ENCODE measurements at places on chromosomes 1 and 21.

GRCh38 chr1:216903382-216903740 is 180.1 kb upstream of the ESRRG start:
- no peak for DNase-seq

- DNase-seq = no peak
Measured at GRCh38 chr21:38965241-38965640, 159.5 kb downstream of the ETS2 start.

DNA sequence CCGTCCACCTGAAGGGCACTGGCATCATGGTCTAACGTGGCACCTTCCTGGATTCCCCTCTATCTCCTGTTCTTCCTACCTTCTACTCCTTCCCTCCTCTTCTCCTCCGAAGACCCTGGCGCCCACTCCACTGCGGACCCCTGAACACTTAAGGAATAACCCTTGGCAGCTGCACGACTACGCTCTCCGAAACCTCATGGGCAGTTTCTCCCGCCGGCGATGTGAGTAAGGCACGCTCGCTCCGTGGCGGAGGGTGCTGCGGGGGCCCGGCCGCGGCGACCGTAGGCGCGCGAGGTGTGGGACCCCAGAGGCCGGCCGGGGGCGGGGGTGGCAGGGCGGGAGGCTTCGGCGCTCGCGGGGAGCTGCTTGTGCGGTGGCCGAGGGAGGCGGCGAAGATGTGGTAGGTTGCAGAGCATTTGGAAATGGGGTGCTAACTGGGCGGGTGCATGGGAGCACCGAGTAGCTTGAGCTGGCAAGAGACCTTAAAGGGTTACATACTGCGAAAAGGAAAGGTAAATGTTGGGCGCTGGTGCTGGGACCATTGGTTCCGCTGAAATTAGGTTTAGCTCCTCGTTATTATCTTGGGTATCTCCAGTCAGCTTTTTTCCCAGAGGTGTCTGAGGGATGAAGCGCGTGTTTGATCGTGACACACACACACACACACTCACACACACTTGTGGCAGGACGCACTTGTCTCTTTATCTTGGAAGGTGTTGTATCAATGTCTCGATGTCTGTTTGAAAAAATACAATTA is 876 bp downstream of the LRRC7 start:
- DNase-seq = no peak

- no peak for DNase-seq
Measured at GRCh38 chr1:111735321-111735720, 3.9 kb downstream of the INKA2 start.

DNA sequence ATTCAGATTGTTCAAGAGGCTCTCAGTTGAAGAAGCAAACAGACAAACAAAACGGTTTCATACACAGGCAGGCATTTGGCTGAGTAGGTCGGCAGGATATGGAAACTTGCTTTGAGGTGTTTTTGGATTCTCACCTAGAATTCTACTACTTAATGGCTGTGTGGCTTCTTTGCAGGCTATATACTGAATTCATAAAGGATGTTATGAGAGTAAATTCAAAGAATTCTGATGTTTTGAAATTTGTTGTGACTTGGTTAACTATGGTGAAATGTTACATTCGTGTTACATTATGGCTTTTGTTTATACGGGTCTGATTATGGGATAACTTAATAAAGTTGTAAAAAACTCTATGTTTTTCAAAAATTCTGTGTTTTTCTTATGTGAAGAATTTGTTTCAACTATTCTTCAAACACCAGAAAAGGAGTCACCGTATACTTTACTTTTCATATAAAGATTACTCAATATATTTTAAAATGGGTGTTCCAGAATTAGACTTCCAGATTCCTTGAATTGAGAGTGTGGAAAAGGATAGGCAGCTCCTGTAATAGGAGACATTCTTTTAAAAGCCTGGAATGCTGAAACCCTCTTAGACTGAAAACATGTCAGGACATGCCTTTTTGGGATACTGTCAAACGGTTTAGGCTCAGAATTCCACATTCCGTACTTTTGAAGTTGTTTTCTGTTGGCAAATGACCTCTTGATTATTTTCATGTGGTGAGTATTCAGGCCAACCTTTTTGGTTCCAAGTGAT is 8.2 kb upstream of the IRF2BP2 start:
- no peak for DNase-seq

DNA sequence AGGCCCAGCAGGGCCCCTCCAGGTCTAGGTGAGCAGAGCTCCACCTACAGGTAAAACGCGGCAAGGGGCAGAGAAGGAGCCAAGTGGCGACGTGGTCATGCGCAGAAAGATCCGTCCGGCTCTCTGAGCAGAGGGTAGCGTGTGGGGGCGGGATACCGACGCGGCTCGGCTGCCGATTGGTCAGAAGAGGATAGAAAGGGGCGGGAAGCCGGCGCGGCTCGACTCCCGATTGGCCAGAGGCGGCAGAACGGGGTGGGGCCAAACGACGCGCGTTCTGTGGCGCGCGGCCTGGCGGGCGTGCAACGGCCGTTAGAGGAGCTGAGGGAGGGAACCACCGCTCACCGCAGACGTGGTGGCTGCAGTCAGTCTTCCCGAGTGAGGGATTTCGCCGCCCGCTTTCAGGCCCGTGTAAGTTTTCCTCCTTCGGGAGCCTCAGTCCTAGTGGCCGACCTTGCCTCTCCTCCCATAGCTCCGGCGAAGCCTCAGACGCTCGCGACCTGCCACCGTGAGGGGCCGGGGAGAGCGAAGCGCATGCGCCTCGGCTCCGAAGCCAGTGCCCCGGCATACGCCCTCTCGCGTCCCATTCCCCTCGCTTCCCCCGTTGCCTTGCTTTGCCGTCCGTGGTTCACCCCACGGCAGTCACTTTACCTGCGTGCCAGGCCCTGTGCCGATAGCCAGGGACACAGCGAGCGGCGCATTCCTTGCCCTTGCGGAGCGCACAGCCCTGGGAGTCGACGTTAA is at the start of gene CEP85:
CEP85 (plus strand) TSS at position 298 of the 741 bp plus-strand sequence. CDS start 5,584 bp downstream, outside the sequence.
- peak; percentile 95 for DNase-seq

DNA sequence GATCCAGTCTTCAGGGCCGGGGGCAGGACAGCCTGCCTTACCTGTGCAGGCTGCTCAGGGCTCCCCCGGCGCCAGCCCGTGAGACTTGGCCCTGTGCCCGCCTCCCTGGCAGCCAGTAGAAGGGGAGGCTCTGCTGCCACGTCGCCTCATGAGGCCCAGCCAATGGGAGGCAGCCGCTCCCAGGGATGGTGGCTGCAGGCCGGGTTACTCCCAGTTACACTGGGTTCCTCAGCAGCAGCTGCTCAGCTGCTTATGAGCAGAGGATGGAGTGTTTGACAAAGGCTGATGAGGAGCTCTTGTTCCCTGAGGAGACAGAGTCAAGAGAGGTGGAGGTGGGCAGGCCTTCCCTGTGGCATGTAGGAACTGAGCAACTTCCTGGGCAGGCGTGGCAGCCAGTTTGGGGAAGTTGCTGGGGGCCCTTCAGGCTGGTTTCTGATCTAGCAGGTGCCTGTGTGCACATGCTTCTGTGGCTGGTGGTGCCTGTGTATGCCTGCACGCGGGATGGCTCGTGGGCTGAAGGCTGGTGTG is 5.5 kb downstream of the MFSD2A start:
- no peak for DNase-seq

DNA sequence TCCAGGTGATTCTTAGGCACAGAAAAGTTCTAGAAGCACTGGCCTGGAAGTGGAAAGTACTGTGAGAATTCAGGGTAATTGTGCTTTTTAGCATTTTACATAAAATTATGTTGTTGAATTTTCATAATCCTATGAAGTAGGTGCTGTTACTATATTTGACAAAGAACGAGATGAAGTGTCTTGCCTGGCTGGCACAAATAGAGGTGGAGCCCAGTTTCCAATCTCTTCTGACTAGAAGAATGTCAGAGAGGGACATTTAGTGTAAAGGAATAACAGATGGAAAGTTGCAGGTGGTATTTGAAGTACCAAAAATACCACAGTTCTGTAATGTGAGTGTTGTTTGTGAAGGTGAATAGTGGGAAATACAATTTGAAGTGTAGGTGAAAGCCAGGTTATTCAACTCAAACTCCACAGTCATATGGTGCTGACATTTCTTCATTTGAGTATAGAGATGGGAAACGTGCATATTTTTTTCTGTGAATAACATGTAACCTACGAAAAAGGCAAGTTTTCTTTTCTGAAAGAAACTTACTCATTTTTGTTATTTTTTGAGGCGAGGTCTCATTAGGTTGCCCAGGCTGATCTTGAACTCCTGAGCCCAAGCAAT is 3.5 kb upstream of the TMCO2 start:
- DNase-seq = no peak

DNA sequence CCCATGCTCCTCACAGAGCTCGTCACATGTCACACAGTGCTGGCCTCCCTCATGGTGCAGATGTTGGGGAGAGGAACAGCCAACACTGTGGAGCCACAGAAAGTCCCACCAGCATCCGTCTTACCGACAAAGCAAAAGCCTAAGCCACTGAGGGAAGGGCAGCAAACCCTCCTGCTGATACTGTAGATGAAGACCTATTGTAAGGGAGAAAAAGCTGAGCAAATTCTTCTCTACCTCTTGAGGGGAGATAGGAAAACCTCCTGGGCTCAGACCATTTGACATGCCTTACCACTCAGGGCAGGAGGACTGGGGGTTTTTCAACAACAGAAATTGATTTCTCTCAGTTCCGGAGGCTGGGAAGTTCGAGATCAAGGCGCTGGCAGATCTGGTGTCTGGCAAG is 95.9 kb downstream of the WDR64 start:
- DNase-seq = no peak

- no peak for DNase-seq
Measured at GRCh38 chr1:157000686-157001085, 44.9 kb downstream of the ARHGEF11 start.

- no peak for DNase-seq
Measured at GRCh38 chr1:214952648-214953047, 129.9 kb upstream of the KCNK2 start.

GRCh38 chr1:214463596-214463995 is 87.8 kb downstream of the PTPN14 start:
- no peak for DNase-seq

GRCh38 chr1:29967261-29967660 is 730.9 kb downstream of the PTPRU start:
- DNase-seq = no peak

GRCh38 chr1:46467183-46467504 is 22.5 kb upstream of the DMBX1 start:
- DNase-seq = no peak

GRCh38 chr21:20258542-20258941 is 739.7 kb upstream of the NCAM2 start:
- no peak for DNase-seq

DNA sequence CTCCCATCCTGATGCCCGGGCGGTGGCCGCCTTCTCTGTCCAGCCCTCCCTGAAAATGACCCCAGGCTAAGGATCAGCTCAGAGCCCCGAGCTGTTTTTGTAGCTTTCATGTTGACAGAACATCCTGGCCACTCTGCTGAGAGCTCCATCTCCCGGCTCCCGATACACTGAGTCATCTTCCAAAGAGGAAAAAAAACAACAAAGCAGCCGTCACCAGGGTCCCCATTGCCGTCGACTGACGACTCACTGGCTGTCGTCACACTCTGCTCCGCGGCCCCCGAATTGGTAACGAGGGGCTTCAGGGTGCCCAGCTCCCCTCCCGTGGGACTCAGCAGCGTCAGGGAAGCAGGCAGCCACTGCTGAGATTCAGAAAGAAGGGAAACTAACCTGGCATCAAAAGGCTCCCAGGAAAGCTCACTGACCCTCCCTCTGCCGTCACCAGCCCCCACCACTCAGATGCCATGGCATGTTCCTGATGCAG is 67.2 kb downstream of the CD46 start:
- DNase-seq = no peak

DNA sequence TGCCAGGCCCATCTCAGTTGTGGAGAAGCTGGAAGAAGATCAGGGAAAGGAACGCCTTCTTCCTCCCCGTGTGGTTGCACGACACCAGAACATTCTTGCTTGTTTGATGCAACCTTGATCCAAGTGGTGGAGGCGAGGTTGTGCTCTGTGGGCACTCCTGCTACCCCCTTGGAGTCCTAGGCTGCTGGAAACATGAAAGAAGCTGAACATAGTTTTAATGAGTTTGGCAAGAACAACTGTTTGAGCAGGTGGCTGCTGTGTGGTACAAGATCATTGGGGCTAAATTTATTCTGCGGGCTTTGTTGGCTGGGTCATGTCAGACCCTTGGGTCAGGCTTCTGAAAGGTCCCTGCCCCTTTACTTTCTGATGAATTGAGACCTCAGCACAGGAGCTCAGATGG is 5.9 kb downstream of the KAZN start:
- no peak for DNase-seq

DNA sequence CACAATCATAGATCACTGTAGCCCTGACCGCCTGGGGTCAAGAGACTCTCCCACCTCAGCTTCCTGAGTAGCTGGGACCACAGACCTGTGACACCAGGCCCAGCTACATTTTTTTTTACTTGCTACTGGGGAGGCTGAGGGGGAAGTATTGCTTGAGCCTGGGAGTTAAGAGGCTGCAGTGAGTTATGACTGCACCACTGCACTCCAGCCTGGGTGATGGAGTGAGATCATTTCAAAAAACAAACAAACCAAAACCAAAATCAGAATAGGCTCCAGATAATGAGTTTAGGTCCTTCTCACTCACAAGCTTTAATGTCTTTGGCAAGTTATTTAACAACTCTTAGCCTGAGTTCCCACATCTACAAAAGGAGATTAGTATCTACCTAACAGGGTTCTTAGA is 22.8 kb downstream of the WDR26 start:
- no peak for DNase-seq

DNA sequence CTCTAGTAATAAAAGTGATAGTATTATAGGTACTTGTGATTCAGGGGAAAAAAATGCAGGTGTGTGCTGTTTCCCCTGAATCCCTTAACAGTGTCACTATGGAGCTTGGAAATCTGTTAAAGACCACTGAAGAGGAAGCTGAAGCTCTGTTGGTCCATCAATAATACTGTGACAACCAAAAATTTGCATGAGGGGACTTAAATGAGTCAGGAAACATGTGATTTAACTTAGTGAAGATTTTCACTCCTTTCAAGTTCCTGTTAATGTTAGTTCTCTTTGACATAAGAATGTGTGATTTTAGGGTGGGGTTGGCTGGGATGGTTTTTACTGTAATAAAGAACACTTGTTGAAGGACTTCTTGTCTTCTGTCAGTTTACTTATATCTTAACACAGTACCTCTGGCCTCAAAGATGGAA is 32.0 kb downstream of the VANGL2 start:
- no peak for DNase-seq

DNA sequence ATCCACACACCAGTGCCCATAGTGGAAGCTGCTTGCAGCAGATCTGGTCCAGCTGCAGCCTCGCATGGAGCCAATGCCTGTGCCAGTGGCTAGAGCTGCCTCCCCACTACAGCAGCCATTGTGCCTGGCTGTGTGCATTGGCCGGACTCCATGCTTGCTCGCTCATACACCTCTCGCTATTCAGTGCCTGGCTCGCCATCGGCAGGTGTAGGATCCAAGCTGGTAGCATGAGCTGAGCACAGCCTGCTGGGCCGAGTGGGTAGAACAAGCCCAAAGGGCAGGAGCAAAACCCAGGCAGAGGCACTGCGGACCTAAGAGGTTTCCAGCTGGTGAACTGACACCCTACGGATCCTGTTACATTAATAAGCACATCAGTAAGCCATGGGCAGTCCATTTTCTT is 1184.1 kb downstream of the AMY1C start:
- DNase-seq = no peak
